CD4-positive, alpha-beta T cell treated with Interleukin-4 for 4 hours (primary cell): ENCODE measurements at places on chromosomes 1 and 21.
A peak's percentile ranks its signal among the peaks of the same experiment; 100 is the strongest.

DNA sequence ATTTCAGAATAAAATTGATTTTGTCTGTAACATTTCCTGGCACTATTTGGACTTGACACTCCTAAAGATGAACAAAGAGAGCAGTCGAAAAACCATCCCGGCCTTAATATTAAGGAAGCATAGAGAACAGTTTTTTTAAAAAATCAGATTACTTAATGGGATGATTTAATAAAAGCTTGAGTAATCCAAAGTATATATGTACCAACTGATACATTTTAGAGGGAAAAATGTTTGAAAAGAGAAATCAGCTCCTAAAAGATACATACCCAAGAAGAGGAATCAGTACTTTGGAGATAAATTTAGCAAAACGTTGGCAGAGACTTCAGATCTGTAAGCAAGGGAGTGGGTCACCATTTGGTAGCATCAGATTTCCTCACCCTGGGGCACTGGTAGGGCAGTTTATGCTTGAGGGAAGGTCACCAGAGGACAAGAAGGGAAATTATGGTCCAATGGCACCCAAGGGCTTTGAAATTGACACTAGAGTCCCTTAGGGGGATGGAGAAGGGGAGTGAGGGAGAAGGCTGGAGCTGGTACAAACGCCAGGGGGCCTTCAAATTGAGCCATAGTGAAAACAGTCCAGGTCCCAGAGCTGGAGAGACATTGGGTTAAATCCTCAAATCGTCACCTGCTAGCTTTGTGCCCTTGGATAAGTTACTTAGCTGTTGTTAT, 5.9 kb downstream of the SLAMF7 start:
- no peak for DNase-seq

GRCh38 chr1:27864264-27864895, 8.0 kb upstream of the THEMIS2 start:
- DNase-seq: peak; percentile 46

- DNase-seq: no peak
Observed at GRCh38 chr1:226862890-226863289, 7.5 kb upstream of the PSEN2 start.

- DNase-seq: no peak
Observed at GRCh38 chr1:159561497-159561896, 25.7 kb upstream of the OR10J5 start.

- no peak for DNase-seq
Observed at GRCh38 chr21:42652527-42653230, 742 bp upstream of the PDE9A start.
